ENCODE measurements at places on chromosomes 4 and X.

GRCh38 chr4:182938205-182938645 is 21.0 kb upstream of the DCTD start:
- DNase-seq = peak; percentile 51

- no peak for DNase-seq
These were observed 1.0 kb downstream of the HMGB2 start for GRCh38 chr4:173332963-173333657.

DNA sequence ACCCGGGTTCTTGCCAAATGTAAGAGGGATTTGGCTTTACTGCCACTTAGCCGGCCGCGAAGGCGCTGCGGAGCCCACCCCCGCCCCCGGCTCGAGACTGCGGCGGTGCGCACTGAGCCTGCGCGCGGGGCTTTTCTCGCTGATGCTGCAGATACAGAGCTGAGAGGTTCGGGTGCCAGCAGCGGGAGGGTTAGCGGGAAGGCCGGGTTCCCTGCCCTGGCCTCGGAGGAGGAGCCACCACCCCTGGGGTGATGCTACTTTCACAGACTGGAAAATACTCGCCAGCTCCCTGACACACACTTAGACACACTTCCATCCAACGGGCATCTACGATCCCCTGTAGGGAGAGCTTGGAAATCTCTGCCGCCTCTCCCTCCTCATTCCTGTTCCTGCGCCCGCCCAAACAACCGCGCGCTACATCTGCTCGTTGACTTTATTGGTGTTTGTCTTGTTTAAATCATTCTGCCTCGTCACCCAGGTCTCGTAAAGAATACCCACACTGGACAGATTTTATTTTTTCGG is 2.1 kb upstream of the PCDH7 start:
- no peak for DNase-seq

- no peak for DNase-seq
These were observed 671.3 kb upstream of the GALNT7 start for GRCh38 chr4:172497321-172497720.

GRCh38 chrX:96407501-96407900 is 277.1 kb upstream of the DIAPH2 start:
- no peak for DNase-seq

GRCh38 chr4:5865896-5866599 is 26.8 kb downstream of the CRMP1 start:
- no peak for DNase-seq

- no peak for DNase-seq
These were observed 87.3 kb downstream of the PJA1 start for GRCh38 chrX:69077895-69078455.

GRCh38 chr4:55926610-55927009 is 22.1 kb upstream of the CEP135 start:
- DNase-seq = no peak

- DNase-seq = no peak
These were observed at the start of gene FAT1 for GRCh38 chr4:186723292-186724057. Gene FAT1, minus strand, starts transcription at chr4:186723856. Its CDS starts 14,029 bp downstream, at chr4:186709827.

DNA sequence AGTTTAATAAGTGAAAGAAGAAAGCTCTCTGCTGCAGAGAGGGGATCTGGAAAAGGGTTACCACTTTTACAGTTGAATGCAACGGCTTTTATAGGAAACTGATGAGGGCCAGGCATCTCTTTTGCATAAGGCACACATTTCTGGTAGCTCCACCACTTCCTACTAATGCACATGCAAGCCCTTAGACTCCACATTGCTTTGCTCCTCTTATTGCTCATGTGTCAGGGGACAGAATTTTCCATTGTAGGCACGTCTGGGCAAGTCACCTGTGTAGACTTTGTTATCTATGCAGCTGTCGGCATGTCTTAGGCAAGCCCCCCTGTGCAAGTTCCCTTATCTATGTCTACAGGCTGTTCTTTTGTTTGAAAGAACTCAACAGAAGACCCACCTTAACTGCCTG is 294.6 kb upstream of the STS start:
- DNase-seq = no peak

DNA sequence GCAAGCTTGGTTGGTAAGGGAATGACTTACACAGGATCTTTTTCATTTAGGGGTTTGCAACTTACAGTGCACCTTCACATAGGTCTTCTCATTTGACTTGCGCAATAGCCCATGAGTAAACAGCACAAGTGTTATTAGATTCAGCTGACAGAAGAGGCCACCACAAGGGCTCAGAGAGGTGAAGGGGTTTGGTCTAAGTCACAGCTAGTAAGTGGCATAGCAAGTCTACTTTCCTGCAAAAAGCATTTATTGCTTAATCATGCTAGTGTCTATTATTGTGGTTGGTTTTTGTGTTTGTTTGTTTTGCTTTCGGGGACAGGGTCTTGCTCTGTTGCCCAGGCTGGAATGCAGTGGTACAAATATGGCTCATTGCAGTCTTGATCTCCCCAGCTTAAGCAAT is 83.3 kb downstream of the SPRY1 start:
- DNase-seq = no peak

GRCh38 chr4:169150806-169151205 is 120.0 kb downstream of the SH3RF1 start:
- DNase-seq = no peak

DNA sequence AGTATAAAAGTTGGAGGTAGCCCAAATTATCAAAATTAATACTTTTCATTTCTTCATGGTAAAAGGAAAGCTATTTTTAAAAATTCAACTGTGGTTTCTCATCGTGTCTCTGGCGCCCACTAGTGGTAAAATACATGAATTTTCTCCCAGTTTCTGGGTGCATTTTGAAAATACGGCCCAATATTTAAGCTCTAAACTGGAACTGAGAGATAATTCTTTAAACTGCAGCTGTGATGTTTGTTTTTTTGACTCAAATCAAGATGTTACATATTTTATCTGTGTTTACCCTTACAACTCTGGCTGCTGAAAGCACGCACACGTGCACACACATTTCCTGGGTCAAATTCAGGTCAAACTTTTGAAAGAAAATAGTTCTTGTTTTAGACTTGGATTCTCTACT is 123.9 kb upstream of the ACSL4 start:
- no peak for DNase-seq

DNA sequence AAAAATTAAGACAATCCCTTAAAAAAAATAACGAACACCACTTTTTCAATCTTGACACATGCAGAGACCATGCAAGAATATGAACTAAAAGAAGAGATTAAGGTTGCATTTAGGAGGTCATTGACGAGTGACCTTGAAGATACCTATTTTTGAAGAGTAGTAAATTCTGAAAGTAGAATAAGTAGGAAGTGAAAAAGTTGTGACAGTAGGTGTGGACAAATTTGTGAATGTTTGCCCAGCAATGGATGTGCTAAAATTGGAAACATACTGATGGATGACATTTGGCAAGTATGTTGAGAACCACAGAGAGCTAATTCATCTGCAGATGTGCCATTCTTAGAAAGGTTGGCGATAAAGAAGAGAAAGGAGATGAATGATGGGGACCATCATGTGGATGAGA is 213.7 kb upstream of the VCX3A start:
- no peak for DNase-seq

DNA sequence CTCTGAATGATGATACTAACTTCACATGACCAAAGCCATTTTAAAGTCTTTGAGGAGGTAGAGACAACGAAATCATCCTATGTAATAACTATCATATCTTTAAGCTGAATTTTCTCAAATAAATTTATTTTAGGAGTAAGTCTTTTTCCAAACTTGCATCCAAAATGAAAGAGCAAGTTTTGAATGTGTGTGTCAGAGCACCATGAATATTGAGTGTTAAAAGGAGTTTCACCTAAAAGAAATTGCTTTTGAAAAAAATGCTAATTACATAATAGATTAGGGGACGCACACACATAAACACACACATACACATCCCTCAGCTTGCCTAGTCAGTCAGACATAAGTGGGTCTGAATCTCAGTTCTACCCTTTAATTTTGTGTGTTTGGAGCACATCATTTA is 1.9 kb downstream of the ANK2 start:
- no peak for DNase-seq

DNA sequence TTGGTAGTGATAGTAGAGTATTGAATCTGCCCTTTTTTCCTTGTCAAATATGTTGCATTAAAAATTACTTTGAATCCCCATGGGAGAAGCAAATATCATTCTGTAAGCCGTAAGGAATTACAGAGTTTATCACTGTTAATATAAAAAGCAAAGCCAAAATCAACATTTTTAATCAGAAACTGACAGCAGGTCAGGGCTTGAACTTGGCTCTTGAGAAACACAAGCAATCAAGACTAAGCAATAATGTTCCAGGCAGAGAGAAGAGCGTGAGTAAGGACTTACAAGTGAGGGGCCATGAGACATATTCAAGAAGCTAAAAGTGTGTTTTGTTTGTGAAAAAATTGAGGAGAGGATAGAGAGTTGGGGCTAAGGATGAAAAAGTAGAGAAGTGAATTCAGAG is 68.2 kb downstream of the ARHGAP6 start:
- DNase-seq = no peak

Measured in stimulated activated CD4-positive, alpha-beta T cell treated with anti-CD3 and anti-CD28 coated beads, Interleukin-15, amount 100 ng/mL, for 1 hour (primary cell).